Stimulated activated CD8-positive, alpha-beta memory T cell treated with anti-CD3 and anti-CD28 coated beads, Interleukin-15, amount 100 ng/mL, for 4 hours (primary cell): ENCODE measurements at places on chromosomes 3 and 15.

- no peak for DNase-seq
Observed at GRCh38 chr3:102068327-102068726, 219.0 kb downstream of the NFKBIZ start.

DNA sequence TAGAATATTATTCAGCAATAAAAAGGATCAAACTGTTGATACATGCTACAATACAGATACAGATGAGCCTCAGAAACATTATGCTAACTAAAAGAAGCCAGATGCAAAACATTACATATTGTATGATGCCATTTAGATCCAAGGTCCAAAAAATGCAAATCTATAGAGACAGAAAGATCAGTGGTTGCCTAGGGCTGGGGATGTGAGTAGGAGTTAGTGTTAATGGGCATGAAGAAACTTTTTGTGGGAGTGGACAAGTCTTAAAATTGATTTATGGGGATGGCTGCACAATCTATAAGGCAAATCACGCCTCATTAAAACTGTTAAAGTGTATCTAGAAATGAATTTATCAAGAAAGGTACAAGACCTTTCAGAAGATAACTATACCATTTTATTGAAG lies 45.0 kb downstream of the EHHADH start:
- no peak for DNase-seq

- no peak for DNase-seq
Observed at GRCh38 chr15:41331281-41331680, 1.1 kb downstream of the OIP5 start.

DNA sequence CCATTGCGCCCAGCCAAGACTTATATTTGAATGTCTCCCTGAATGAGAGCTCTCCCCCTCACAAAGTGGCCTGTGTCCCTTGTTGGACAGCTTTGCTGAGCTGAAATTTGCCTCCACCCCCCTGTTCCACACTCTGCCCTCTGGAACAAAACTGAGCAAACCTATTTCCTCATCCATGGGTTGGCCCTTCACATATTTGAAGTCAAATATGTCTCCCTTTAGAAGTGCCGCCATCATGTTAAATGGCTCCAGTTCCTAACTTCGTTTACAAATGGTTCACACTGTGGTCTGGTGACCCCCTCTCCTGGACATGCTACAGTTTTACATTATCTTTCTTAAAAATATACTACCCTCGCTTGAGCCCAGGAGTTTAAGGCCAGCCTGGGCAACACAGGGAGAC lies 4.6 kb downstream of the PLIN1 start:
- DNase-seq, result no peak

GRCh38 chr15:36392676-36393266 lies 186.7 kb upstream of the CDIN1 start:
- DNase-seq, result no peak

DNA sequence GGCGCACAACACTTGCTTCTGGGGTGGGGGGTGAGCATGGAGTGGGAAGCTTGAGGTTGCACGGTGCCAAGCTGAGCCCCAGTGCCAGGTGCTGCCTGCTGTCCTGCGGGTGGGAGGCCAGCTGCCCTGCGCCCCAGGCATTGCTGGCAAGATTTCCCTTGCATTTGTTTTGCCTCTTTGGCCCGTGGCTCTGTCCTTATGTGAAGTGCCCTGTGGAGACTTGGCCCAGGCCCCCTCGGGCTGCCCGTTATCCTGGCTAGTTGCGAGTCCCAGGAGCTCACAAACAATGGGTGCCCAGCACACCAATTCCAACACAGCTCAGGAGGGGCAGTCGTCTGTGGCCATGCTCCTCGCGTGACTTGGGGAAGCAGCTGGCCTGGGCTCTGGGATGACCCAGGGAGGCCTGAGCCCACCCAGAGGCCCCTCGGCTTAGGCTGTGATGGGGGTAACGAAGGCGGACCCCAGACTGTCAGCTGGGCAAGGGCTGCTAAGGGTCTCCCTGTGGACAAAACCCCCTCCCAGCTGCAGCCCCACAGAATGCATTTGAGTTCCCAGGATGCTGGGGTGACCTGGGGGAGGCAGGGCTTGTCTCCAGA lies 5.9 kb downstream of the C3orf22 start:
- no peak for DNase-seq

DNA sequence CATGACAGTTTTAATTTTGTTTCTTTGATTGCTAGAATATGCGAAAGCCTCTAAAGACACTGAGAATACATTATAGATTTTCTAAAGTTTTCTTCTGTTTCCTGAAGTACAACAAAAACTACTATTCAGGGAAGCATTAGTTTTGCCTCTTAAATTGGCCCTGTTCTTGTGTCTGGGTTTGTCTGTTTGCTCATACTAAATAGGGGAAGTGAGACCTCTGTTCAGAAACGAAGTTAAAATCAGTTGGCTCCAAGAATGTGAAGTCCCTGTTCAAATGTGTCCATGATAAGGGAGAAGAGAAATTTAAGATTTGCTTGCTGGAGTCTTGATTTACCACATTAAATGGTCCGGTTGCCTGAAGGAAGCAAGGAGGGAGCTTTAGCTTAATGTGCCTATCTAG lies 327.3 kb upstream of the GBE1 start:
- DNase-seq, result no peak

- DNase-seq, result no peak
Observed at GRCh38 chr3:179666030-179666429, 13.2 kb downstream of the USP13 start.

DNA sequence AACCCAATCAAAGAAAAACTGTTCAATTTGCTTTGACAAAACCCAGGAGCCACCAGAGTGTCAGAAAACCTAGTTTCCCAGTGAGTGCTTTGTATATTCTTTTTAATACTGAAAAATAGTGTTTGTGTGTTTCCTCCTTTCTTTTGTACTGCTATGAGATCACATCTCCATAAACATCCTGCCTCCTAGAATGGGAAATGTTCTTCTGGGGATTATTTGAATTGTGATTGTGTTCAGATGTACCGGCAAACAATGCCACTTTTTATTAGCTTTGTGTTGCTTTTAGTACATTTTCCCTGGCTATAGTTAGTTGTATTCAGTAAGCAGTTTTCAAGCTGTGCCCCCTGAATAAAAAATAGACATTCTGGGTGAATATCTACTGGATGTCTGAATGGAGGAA lies 148.0 kb upstream of the NR2E3 start:
- DNase-seq, result no peak

DNA sequence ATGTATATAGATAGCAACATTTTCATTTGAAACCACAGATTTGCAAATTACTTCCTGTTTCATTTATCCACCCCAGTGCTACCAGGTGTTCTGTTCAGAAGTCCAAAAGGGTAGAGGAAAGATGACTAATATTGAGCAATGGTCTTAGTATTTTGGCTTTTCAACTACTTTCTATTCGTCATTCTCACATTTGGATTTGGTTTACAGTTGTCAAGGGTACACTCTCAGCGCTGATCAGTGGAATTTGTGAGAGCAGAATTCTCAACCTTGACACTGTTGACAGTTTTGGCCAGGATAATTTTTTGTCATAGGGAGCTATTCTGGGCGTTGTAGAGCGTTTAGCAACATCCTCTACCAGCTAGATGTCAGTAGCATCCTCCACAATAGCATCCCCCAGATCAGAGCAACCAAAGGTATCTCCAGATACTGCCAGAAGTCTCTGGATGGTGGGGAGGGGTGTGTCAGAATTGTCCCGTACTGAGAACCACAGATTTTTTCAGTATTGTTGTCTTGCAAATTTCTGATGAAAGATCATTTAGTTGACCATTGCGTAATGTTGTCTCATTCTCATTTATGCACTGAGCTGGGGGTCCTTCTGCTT lies 4.2 kb downstream of the HMCES start:
- no peak for DNase-seq

DNA sequence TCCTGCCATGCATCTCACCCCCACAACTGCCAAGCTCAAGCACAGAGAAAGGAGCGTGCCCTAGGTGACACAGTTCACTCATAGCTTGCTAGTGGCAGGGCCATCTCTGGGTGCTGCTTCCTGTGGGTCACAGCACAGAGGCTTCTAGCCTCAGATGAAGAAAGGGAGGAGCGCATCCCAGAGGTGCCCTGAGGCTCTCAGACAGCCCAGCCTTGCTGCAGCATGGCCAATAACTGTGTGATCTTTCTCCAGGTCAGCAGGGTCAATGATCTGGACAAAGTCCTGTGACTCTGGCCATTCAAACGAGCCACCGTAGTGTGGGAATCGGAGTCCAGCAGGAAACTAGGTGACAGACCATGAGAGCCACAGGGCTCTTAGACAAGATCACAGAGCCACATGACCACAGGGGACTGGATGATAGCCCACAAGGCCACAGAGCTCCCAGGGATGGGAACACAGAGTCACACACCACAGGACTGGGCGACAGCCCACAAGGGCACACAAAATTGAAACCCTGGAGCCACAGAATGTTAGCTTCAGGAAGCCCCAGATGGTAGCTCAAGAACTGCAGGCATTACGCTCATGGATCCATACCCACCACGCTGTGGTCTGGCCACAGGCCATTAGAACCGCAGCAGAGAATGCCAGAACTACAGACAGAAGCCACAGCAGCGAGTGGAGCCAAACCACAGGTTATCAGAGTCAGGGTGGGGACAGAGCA lies 25.9 kb upstream of the GRIP2 start:
- no peak for DNase-seq

DNA sequence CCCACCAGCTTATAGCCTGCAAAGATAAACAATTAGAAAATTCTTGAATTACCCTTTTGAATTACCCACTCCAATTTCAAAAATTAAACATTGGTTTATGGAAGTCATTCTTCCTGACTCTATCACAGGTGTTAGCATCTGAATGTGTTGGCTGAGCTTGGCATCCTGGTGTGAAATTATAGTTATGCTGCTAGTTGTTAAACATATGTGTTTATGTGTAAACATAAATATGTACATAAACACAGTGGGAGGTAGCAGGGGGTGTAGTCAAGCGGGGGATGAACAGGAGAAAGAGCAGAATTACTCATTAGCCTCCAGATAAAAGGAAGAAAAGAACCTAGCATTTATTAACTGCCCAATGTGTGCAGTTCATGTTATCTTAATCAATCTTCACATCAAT lies 530.2 kb downstream of the MCTP2 start:
- DNase-seq, result no peak
